Activated CD8-positive, alpha-beta memory T cell treated with anti-CD3 and anti-CD28 coated beads for 1 hour (primary cell): ENCODE measurements at places on chromosomes 7 and 10.

GRCh38 chr7:74306004-74306729 is 17.0 kb downstream of the CLIP2 start:
- DNase-seq = no peak

GRCh38 chr7:17646253-17646956 is 293.9 kb downstream of the SNX13 start:
- no peak for DNase-seq

DNA sequence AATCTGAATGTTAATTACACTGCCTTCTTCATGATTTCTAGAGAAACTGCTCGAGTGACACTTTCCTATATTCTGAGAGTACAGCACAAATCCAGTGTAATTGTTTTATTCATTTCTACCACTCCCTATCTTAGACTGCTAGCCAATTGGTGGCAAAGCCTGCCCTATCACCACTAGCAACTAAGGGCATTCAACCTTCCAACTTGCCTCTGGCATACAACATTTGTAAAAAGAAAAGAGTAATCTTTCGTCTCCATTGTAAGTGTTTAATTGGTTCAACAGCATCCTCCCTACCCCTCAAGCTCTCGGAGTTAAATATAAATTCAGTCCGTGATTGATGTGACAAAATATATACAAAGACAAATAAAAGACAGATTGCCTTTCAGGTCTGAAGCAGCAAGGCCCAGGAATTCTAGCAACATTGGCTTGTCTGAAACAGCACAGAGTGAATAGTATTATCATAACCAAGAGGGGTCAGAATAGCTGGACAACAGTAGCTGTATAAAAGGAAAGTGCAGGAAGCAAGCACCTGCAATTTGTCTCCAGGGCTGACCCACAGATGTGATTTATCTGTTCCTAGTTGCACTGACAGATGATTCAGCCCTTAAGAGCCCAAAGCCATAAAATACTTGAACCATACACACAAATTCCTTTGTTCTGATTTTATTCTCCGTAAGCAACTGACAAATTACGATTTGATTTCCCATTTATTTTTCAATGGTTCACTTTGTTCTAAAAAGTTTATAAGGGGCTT is 47.6 kb upstream of the ANKRD1 start:
- no peak for DNase-seq

DNA sequence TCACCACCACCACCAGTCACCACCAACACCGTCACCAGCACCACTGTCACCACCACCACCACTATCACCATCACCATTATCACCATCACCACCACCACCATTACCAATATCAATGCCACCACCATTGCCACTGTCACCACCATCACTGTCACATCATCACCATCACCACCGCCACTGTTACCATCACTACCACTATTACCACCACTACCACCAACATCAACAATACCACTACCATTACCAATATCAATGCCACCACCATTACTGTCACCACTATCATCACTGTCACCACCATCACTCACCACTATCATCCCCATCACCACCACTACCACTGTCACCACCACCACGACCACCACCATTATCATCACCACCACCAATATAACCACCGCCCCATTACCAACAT is 14.0 kb upstream of the DENND2A start:
- no peak for DNase-seq

GRCh38 chr10:78515038-78515872 is 481.6 kb downstream of the RPS24 start:
- DNase-seq = no peak

DNA sequence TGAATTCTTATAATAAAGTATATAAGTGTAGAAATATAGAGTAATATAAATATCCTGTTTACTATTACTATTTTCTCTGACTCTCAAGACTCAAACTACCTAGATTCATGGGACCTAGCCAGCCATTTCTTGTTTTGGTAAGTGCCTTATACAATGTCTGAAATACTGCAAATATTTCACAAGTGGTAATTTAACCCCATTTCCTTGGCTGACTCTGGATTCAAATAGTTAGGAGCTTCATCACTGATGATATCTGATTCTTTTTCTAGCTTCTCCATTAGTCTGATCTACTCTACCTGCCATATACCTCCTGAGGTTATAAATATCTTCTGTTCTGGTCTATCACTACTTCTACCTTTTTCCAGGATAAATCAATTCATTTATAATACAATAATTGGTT is 6.4 kb upstream of the RALA start:
- DNase-seq = no peak

- no peak for DNase-seq
Observed at GRCh38 chr10:116201670-116202430, 71.2 kb downstream of the GFRA1 start.

GRCh38 chr10:74103560-74104258 is 46.9 kb downstream of the AP3M1 start:
- DNase-seq = no peak

DNA sequence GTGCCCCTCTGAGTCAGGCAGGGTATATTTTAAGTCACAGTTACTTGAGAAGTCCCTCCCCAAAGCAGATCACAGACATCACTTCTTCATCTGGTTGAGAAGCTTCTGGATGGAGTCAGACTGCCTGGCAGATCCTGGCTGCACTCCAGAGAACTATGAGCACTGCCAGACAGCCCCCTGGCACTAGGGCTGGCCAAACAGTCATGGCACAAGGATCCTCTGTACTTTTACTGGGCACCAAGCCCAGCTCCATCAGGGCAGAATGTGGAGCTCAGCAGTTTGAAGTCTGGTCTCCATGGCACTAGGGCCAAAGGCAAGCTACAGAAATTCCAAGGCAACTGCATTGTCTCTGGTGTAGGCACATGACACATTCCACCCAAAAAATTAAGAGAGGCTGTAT is 162.1 kb downstream of the NRG3 start:
- DNase-seq = no peak

- DNase-seq = no peak
Observed at GRCh38 chr7:120272261-120272660, 714 bp upstream of the KCND2 start.

GRCh38 chr7:151813445-151813844 is 63.5 kb downstream of the PRKAG2 start:
- no peak for DNase-seq

DNA sequence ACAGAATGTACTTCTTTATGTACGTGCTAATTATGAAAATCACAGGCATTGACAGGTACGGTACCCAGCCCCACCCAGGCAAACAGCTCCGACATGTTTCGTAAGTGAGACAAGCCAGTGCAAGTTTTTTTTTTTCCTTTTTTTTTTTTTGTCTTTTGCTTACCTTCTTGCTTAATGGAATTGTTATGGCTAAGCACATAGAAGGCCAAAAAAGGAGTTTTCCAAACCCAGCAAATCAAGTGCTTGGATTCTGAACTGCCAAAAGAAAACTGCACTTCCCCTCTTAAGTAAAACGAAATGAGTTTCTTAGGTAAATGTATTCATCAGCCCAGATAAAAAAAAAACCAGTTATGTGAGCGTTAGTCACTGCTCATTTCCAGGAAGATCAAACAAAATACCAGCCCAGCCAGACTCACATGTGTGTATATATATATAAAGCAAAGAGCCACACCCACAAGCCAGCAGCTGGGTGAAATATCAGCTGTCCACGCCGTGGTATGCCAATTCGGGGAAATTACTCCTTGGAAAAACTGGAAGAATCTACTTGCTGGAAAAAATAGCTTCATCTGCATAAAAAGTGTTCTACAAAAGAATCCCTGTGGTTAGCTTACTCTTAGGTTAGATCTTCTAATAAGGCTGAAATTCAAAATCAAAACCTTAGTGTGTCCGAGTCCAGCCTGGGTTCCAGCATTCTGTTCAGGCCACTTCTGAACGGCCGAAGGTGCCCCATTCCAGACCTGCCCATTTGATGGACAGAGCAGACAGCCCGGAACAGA is 8.0 kb downstream of the KLF6 start:
- no peak for DNase-seq

DNA sequence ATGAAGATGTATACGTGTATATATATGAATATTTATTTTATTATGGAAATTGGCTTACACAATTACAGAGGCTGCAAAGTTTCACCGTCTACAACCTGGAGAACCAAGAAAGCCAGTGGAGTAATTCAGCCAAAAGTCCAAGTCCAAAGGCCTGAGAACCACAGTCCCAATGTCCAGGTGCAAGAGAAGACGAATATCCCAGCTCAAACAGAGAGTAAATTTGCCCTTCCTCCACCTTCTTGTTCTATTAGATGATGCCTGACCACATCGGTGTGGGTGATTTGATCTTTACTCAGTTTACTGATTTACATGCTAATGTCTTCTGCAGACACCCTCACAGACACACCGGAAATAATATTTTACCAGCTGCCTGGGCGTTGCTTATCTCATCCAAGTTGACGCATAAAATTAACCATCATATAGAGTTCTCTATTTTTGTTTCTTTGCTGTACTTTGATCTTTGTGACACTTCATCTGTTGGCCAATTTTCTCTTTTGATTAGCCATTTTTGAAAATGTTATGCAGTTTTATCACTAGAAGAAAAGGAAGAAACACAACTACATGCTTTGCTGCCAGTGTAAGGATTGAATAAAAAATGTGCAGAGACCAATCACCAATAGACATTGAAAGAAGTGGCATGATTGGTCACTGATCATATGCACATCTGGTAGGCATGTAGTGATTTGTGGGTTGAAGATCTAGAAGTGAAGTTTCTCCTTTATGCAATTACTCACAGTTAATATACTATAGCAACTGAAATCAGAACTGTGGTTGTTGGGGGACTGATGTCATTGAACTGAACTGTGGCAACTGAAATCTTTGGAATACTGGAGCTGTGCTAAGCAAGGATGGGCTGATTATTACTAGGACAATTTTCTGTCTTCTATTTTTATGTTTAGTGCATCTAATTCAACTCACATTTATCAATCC is 68.5 kb downstream of the EPDR1 start:
- DNase-seq = no peak

- DNase-seq = no peak
Observed at GRCh38 chr10:17138460-17139042, 8.9 kb upstream of the CUBN start.

DNA sequence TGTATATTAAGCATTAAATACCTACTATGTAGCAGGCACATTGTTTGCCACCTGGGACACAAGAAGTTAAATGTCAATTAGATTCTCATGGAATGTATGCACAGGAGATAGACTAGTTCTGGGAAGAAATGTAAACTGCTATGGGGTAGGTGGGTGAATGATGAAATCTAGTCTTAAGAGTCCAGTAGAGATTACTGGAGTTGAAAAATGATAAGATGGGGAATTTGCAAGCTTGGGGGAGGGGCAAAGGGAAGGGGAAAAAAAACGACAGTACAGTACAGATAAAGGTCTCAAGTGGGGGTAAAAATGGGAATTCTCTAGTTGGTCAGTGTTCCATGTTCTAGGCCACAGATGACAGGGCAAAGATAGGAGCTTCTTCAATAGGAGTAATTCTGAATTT is 94.4 kb downstream of the ATE1 start:
- DNase-seq = no peak

DNA sequence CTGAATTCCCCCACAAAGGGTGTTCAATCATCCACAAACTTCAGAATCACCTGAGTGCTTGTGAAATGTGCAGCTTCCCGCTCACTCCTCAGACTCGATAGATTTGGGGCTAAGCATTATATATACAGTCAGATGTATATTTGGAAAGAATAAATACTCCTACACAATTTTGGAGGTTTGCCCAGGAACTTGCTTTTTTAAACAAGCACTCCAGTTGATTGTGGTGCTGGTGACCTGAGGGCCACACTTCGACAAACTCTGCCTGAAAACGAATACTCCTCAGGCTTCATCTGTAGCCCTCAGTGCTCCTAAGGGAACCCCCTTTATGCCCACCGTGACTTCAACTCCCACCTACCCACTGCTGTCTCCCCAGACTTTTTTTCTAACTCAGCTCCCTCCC is 211.6 kb downstream of the INHBA start:
- DNase-seq = no peak

GRCh38 chr10:124544711-124545110 is 83.1 kb downstream of the LHPP start:
- DNase-seq = no peak

- no peak for DNase-seq
Observed at GRCh38 chr10:71746344-71747037, 26.8 kb downstream of the VSIR start.

DNA sequence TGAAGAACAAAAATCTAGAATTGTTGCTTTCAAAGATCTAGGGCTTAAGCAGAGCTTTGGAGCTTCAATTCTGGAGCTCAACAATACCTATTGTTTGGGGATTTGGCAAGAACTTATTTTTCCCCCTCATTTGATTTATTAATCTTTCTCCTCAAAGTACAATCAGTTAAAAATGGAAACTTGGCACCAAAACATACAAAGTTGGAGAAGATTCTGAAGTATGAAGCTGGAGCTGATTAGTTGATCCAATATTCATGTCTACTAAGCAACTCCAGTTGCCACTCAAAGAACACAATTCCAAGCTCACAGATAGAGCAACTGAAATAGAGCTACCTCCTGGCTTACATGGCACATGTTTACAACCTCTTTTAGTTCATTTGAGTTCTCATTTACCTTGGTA is 3.8 kb downstream of the FAM13C start:
- no peak for DNase-seq

- DNase-seq = no peak
Observed at GRCh38 chr10:80433134-80433533, 21.0 kb upstream of the TSPAN14 start.

DNA sequence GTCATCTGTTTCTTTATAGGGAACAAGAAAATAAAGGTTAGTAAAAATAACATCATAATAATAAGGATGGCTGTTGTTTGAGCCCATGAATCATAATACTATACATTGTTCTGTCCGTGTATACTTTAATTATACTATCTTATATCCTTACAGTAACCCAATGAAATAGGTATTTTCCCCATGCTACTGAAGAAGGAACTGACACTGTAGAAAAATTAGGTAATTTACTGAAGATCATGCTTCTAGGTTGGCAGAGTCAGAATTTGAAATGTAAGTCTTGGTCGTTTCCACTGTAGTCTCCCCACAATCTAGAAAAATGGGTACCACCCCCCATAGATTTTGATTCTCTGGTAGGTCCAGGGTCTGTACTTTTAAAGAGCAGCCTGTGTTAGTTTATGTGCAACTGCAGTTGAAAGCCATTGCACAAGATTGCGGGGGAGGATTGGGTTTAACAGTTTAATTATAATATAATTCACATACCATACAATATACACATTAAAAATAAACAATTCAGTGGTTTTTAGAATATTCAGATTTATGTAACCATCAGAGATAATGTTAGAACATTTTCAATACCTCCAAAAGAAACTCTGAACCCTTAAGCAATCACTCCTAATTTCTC is 47.7 kb downstream of the SHOC2 start:
- DNase-seq = no peak
